ENCODE measurements at places on chromosomes 7 and 10.

GRCh38 chr10:22305721-22306120 is 10.5 kb upstream of the COMMD3 start:
- no peak for DNase-seq

- DNase-seq, result no peak
Measured at GRCh38 chr10:71349406-71349805, 30.3 kb downstream of the SLC29A3 start.

GRCh38 chr7:78326876-78327275 is 528.3 kb downstream of the PHTF2 start:
- DNase-seq, result no peak

DNA sequence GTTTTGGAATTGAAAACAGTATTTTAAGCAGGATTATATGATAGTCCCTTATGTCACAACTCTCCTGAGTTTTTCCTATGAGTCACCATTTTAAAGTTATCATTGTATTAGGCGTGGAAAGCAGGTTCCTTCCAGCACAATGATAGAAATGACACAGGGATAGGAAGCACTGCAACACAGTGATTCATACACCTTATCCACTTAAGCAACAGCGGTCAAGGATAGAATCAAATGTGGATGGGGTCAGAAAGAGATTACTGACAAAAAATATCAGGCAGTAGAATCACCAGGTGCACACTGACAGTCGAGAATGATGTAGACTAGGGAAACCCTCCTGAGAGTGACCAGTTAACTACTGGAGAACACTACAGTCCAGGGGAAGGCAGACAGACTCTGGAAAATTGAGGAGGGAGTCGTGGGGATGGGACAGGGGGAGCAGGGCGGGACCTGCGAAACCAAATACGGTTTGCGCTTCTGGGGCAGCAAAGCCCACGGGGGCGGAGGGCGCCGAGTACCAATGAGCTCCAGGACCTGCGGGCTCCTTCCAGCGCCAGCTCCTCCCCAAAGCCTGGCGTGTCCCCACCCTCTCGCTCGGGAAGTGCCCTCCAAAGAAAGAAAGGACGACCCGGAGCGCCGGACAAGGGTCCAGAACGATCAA is 479 bp downstream of the PNPLA8 start:
- DNase-seq, result no peak

DNA sequence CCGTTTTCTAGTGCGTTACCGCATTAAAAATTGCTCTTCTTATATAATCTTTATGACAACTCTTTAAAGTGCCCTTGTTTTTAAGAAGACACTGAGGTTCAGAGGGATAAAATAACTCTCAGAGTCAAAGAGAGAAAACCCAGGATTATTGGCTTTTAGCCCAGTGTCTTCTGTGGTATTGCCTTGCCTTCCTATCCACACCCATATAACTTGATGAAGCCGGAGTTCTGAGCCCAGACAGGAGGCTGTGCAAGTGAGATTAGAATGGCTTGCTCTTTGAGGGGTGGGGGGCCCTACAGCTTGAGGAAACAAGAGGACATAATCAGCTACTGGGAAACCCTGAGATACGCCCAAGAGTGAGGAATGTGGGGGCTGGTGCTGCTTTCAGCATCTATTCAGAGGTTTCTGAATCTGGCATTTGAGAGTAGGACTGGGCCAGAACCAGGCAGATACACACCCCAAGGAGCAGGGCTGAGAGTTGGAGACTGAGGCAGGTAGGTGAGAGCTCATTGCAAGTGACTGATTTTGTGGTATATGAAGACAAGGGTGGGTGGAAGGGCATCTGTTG is 2.3 kb downstream of the PRXL2A start:
- no peak for DNase-seq

DNA sequence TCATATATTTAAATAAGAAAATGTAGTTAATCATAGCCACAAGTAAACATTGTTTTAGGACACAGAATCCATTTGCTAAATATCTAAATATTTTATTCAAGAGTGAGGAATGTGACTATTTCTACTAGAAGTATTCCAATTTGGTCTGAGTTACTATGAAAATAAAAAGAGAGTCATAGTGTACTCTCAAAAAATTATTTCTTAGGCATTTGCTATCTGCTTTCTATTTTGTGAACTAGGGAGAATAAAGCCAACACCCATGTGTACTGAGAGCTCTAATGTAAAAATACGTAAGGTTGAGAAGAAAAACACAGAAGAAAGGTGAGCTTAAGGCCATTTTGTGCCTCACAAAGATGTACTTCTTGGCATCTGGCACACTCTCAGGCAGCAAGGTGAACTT is 38.3 kb downstream of the PRTFDC1 start:
- DNase-seq, result no peak

DNA sequence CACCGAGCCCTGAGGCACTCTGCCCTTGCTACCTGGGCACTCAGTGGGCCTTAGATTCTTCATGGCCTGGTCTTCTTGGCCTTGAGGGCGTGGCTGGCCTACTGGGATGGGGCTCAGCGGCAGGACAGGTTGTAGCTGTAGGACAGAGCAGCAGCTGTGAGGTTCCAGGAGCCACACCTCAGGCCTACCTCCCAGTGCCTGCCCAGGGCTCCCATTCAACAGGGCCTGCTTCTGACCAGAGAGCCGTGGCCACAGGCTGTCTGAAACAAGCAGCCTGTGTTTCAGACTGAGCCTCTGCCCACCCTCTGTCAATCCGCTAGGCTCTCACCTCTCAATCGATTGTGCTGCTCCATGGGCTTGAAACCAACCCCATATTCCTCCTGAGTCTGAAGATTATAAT is 928.0 kb upstream of the ZNF722 start:
- no peak for DNase-seq

Data from mesothelial cell of epicardium (in vitro differentiated cells).